ENCODE measurements at places on chromosomes 11 and 22.

DNA sequence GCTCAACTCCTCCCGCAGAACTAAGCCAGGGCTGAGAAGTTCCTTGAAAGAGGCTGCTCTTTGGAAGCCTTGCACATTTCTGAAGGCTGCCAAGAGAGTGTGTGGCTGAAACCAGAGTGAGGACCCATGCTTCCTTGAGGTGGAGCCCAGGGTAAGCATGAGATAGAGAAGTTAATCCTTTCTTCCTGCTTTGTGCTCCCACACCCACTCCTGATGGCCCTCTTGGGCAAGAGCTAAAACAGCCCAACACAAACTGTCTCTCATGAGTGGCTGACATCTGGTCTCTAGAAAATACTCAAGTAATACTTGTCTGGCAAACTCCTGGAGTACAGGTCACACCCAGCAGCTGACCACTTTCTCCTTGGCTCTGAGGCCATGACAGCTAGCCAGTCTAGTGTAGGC lies 523.7 kb downstream of the INSC start:
- no peak for DNase-seq

DNA sequence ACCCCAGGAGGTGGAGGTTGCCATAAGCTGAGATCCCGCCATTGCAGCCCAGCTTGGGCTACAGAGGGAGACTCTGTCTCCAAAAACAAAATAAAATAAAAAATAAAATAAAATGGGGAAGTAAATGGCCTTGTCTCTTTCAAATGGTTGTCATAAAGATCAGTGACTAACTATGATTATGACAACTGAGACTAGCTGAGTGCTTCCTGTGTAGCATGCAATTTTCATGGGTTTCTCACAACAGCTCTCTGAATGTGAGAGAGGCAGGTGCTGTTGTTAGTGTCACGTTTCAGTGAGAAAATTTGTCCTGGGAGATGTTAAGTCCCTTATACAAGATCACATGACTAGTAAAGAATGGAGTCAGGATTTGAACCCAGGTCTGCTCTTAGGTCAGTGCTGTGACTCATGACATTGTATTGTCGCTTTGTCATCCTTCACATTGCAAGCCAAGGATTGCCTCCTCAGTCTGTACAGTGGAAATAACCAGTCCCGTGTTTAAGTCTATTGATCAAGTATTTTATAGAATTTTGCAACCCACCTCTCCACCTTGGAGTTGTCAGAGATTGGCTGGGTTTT lies 163.3 kb upstream of the CCDC90B start:
- DNase-seq = no peak

- no peak for DNase-seq
Observed at GRCh38 chr11:59999691-60000090, 17.3 kb upstream of the OOSP4B start.

DNA sequence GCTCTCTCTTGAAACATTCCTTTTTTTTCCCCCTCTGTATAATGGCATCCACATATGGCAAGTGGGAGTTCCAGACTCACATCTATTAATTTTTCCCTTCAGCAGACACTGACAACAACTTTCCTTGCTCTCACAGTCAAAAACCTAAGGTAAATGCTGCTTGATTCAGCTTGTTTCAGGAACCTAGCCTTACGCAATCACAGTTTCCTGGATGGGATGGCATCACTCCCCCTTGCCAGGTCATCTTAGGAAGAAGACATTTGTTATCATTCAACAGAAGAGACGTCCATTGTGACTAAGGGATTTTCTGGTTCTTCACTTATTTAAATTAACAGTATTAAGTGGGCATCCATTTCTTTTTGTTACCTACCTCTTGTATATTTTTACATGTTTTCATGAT lies 112.0 kb upstream of the PDGFD start:
- no peak for DNase-seq

- peak; percentile 35 for DNase-seq
Observed at GRCh38 chr22:30210235-30210909, 36.2 kb downstream of the LIF start.

GRCh38 chr11:9004183-9004926 lies 554 bp upstream of the NRIP3 start:
- DNase-seq = no peak

- DNase-seq = no peak
Observed at GRCh38 chr11:61174949-61175348, 13.7 kb upstream of the VPS37C start.

Measured in amygdala (tissue), 56 donors.